ENCODE measurements at places on chromosomes 2 and 18. TPM values are rescaled to one million over a fixed set of nuclear protein-coding genes. Genes with fewer than 3 reads are reported as not detected.

Gene TBR1
- not detected for total RNA-seq

Gene CDCA7
- 0.23 TPM for total RNA-seq

Gene ALPP
- not detected for total RNA-seq

Gene SH3YL1
- 33.5 TPM for total RNA-seq

Gene ATOH8
- total RNA-seq = 59.5 TPM

Gene SERPINB2
- total RNA-seq = not detected

Gene EHD3
- total RNA-seq = 23.1 TPM

Gene HES6
- 1.7 TPM for total RNA-seq

Gene CNGA3
- under 0.01 TPM for total RNA-seq

Gene NOP58
- 33.9 TPM for total RNA-seq

Gene CFAP65
- total RNA-seq = not detected

Gene ANKRD23
- 0.53 TPM for total RNA-seq

Gene DSG4
- total RNA-seq = not detected

Gene FNDC4
- total RNA-seq = 31.8 TPM

Gene PLA2R1
- total RNA-seq = 15.4 TPM

Gene COL4A3
- 8.3 TPM for total RNA-seq

Gene HNMT
- total RNA-seq = 16.8 TPM

Data from smooth muscle cell of the coronary artery (primary cell).